ENCODE measurements at places on chromosomes 7 and 10.

GRCh38 chr7:47942132-47942531 is 6.1 kb downstream of the PKD1L1 start:
- DNase-seq: no peak

- no peak for DNase-seq
Observed at GRCh38 chr10:16242859-16243613, 193.8 kb upstream of the PTER start.

DNA sequence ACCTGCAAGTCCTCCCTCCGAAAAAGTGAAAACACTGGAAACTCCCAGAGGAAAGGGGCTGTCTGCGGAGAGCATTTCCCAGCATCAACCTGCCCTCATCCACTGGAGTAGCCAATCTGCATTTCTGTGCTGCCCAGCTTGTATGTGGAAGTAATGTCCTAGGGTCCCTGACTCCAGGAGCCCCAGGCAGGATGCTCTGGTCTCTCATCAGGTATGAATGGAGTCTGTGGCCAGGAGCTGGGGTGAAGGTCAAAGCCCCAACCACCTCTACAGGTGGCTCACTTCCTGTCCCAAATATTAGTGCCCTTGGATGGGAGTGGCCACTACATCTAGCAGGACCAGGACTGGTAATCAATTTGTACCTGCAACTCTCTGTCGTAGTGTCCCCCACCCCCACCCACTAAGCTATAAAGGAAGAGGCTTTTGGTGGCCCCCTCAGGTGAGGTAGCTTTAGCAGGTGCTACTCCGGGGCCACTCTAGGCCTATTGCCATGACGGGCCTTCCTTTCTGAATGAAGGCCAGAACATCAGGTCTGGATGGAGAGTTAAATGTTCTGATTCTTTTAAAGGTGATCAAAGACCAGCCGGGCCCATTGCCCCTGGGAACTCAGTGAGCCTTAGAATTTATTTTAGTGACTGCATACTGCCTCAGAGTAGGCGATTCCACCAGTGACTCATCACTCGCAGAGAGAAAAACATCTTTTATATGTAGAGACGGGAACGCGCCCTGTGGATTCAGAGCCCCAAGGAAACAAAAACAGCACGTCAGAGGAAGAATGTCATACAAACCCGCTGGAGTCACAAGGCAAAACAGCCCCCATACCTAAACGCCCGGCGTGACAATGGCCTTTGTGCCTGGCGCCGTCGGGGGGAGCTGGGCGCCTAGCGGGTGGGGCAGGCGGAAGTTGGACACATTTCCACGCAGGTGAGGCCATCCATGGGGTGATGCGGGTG is 13.0 kb downstream of the EN2 start:
- no peak for DNase-seq

DNA sequence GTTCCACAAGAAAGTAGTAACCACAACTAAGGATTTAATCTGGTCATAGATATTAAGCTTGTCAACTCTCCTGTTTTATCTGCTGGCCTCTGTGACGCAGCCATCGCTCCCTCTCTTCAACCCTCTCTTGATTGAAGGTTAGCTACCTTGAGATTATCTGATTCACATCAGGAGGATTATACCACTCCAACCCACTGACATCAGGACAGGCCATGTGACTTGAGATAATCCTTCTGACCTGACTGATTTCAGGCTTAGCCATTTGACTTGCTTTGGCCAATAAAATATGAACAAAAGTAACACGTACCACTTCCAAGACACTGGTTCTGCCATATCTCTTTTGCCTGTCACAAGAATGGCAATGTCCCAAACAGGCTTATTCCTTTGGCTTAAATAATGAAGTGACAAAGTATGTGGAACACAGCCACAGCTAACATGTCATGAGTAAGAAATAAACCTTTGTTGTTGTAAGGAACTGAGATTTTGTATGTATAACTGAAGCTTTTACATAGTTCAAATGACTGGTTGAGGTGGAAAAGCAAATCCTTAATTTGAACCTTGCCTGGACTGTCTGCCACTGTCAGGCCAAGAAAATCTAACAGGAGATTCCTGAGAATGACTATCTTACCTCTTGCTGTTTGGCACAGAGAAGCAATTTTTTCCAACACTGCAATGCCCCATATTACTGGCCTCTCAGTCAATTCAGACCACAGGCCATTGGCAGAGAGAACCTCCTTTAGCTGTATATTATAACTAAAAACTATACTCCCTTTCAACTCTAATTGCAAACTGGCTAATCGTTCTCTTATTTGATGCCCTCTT is 13.9 kb downstream of the ZNF438 start:
- DNase-seq: no peak

GRCh38 chr7:107768263-107768662 is 24.3 kb downstream of the CBLL1 start:
- no peak for DNase-seq

DNA sequence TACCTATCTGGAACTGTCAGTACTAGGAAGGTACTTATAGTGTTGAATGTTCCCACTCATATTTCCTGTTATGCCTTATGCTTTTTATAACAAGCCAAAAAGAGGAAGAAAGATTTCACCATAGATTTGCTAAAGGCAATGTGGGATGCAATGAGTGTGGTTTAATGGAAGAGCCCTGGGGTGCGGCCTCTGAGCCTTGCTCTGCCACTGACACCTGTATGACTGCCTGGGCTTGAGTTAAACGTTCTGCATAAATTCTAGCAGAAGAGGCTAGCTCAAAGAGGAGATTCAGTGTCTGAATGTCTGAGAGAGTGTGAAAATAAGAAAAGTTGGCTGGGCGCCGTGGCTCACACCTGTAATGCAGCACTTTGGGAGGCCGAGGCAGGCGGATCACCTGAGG is 143.8 kb downstream of the TPST1 start:
- no peak for DNase-seq

- DNase-seq: no peak
Observed at GRCh38 chr10:95441547-95441923, 119.6 kb downstream of the SORBS1 start.

DNA sequence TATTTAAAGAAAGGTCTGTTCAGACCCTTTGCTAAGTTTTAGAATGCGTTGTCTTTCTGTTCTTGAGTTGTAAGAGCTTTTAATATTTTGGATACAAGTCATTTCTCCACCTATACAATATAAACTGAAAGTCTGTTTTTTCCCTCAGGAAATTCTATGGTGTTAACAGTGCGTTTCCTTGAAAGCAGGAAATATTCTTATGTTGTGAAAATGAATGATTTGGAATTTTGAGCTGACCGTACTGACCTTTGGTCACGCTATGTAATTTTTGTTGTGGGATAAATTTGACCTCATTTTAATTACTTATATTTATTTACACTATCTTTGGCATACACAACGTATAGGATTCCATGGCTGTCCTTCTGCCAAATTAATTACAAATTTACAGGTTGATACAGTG is 43.5 kb downstream of the PUS7 start:
- DNase-seq: no peak

- no peak for DNase-seq
Observed at GRCh38 chr7:70229242-70229641, 631.0 kb downstream of the AUTS2 start.

DNA sequence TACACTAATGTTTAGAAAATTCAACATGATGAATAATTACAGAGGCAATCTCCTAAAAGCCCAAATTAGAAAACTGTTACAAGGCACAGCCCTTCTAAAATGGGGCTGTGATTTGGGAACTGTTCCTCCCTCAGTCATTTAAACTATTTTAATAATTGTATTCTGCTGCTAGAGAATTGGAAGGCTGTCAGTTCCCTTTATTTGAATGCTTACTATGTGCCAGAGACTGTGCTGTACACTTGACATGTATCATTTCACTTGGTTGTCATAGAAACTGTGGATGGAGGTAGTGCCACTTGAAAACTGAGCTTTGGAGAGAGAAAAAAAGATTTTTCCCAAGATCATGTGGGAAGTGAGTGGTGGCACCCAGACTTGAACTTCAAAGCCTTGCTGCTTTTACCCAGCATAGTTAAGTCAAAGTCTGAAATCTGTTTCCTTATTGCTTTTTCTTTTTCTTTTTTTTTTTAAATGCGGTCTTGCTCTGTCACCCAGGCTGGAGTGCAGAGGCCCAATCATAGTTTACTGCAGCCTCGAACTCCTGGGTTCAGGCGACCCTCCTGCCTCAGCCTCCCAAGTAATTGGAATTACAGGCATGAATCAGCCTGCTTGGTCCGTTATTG is 23.6 kb downstream of the UBE2D1 start:
- no peak for DNase-seq

DNA sequence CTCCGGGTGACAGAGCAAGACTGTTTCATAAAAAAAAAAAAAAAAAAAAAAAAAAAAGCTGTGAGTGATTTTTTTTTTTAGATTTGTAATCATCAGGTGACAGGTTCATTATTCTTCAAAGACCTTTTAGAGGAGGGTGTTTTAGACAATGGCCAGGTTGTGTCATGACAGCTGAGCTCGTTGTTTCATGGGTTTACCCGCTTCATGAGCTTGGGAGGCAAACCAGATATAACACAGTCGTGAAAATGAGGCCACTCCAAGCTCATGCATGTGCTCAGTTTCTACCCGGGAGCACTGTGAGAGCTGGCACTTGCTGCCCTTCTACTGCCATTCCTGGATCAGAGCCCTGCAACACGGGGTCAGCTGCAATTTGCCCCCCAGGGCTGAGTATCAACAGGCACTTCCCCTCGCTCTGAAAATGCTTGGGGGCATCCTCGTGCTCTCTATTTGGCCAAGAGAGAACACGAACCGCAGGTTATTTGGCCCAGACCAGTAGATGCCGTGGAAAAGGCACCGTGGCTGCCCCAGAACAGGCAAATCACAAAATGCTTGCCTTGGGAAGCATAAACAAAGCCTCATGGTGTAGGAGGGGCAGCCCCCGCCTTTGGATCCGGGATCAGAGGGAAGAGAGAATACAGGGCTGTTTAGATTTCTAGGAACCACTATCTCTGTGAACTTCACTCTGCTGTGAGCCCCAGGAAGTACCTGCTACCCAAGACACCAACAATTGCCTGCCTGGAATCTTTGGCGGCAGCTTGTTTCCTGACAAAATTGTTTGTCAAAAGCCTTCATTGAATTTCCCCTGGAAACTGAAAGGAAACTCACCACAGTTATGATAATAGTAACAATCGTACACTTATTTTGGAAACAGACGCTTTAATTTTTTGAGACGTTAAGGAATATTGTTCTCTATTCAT is 371.0 kb downstream of the FRMD4A start:
- DNase-seq: no peak

DNA sequence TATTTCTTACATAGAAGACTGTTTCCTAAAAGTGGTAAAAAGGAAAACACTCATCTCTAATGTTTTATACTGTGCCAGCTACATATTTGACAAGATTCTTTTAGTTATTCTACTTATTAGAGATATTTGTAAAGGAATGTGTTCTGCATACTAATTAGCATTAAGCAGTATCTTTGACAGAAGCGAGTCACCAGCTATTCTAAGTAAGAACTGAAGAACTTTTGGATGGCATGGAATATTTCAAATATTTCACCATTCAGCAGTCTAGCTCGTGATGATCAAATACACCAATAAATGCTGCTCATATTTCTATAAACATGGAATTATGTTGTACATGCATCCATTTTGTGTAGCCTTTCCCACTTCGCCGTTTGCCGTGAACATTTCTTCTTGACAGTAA is 241.6 kb upstream of the TCF7L2 start:
- no peak for DNase-seq

DNA sequence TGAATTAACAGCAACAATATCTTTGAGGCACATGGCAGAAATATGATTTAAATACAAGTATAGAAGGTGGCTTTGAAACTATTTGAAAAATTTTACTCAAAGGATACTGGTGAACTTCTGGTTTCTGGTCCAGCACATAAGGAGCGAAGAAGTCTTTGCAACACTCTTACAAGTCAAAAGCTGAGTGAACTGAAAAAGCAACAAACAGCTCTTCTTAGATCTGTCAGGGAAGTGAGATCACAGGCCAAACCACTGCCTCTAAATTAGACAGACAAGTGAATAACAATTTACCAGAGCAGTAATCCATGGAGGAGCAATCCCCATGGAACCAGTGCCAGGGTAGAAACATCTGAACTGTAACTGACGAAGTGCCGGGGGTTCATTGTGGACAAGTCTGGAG is 9.6 kb upstream of the VWC2 start:
- DNase-seq: no peak

DNA sequence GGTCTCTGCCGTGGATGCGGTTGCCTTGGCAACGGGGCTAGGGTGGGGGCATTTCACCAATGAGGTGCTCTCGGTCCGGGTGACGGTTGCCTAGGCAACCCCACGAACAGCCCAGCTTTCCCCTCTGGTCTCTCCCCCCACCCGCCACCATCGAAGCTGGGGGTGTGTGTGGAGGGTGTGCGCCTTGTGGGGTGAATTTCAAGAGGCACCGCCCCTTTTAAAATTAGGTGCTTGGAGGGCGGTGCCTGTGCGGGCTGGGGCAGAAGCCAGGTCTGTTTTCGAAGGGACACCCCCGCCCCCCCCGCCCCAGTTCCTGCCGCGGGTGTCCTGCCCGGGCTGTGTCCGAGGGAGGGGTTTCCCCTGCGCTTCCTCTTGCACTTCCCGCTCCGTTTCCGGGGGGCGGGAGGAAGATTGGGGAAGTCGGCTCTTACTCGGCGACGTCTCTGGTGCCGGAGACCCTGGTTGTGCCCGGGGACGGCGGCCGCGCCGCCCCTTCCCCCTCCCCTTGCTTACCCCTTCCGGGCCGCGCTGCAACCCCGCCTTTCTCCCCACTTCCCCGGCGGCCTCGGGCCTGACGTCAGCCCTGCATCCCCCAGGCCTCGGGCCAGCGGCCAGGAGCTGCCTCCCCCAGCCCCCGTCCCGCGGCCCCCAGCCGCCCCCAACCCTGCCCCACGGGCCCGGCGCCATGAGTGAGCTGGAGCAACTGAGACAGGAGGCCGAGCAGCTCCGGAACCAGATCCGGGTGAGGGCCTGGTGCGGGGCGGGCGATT is 2.2 kb downstream of the GNB2 start:
- peak; percentile 97 for DNase-seq

DNA sequence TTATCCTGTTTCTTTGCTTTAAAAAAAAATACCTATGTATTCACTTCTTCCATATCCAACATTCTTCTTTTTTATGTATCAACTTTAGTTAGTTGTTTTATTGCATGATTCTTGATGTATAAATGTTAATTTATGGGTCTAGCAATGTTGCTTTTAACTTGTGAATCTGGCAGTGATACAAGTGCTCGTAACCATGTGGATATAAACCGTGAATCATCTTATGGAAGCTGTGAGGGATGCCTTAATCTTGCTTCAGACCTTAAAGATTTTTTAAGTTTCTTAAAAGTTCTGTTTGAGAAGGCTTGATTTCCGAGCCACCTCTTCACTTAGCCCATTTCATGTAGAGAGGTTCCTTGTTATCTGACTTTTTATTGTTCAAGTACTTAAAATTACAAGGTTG is 25.9 kb downstream of the HELLS start:
- DNase-seq: no peak

GRCh38 chr7:116231949-116232348 is 21.6 kb downstream of the TES start:
- no peak for DNase-seq

DNA sequence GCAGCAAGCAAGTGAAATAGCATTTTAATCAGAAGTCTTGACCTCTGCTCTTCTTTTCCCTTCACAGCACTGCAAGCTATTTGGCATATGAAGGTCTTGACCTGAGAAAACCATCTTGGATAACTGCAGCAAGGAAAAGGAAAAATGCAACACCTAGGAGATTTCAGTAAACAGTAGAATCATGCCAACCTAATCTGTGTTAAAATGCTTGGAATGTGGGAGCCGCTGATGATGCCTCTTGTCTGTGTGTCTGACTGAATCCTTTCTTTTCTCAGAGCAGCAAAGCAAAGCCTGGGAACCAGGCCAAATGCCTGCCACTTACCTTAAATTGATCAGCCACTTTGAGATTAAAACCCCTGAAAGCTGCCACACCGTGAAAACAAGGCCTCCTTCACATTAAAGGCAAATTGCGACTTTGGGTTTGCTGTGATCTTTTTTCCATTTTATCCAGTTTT is 80.4 kb upstream of the CDK6 start:
- no peak for DNase-seq

- no peak for DNase-seq
Observed at GRCh38 chr10:132039371-132039770, 26.4 kb upstream of the JAKMIP3 start.
